ENCODE measurements at places on chromosomes 16 and 17. TPM values are rescaled to one million over a fixed set of nuclear protein-coding genes. Genes with fewer than 3 reads are reported as not detected.

- H3K27ac ChIP-seq, result no peak overlapping the region
- no peak overlapping the region for H3K4me3 ChIP-seq
- H3K4me1 ChIP-seq, result peaks cover 4% of the 10 kb centered on the region
- no peaks in the 10 kb centered on the region for H3K36me3 ChIP-seq
These were observed 206.5 kb upstream of the CDH5 start for GRCh38 chr16:66159987-66160386.

The LDHD gene
- total RNA-seq, result 12.6 TPM

DNA sequence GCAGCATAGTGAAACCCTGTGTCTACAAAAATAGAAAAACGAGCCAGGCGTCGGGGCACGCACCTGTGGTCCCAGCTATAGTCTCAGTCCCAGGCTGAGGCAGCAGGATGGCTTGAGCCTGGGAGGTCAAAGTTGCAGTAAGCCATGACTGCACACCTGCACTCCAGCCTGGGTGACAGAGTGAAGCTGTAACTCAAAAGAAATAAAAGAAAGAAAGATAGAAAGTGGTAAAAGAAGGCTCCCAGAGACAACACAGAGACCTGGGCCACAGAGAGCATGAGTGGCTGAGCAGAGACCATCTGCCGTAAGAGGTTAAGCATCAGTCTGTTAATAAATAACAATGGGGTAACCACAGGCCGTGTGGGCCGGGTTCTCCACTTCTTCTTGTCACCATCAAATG lies 15.3 kb upstream of the HEXD start:
- no peak overlapping the region for H3K27ac ChIP-seq
- DNase-seq, result no peak
- no peaks in the 10 kb centered on the region for H3K4me1 ChIP-seq
- no peak overlapping the region for H3K4me3 ChIP-seq
- peaks cover 11% of the 10 kb centered on the region for H3K36me3 ChIP-seq

The TPPP3 gene
- total RNA-seq, result 0.74 TPM

The KRT27 gene
- not detected for total RNA-seq

DNA sequence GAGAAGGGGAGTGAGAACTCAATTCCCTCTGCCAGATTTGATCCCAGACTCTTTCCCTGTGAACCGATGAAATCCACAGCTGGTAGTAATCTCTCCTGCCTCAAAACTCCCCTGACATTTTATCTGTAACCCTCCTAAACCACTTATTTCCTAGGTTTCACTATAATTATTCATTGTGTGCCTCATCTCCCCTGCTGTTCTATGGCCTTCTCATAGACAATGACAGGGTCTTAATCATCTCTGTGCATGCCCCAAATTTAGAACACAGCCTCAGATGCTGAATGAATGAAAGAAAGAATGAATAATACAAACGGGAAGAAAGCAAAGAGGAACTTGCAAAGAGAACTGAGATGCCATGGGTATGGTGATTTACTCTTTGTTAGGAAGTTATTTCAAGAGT lies 451.1 kb downstream of the HS3ST3B1 start:
- no peak overlapping the region for H3K4me3 ChIP-seq
- H3K27me3 ChIP-seq, result no peaks in the 10 kb centered on the region
- peaks cover 5% of the 10 kb centered on the region for H3K36me3 ChIP-seq
- H3K27ac ChIP-seq, result no peak overlapping the region

The C16orf54 gene
- total RNA-seq, result 0.14 TPM

The CRYBA1 gene
- not detected for total RNA-seq

The CSF3 gene
- not detected for total RNA-seq

GRCh38 chr17:34384822-34385605 lies 22.0 kb upstream of the CCL1 start:
- H3K27ac ChIP-seq, result no peak overlapping the region
- H3K4me1 ChIP-seq, result no peaks in the 10 kb centered on the region
- DNase-seq, result no peak
- H3K27me3 ChIP-seq, result peaks cover 18% of the 10 kb centered on the region

- no peaks in the 10 kb centered on the region for H3K36me3 ChIP-seq
- H3K27me3 ChIP-seq, result no peaks in the 10 kb centered on the region
- DNase-seq, result peak; percentile 64
- no peaks in the 10 kb centered on the region for H3K4me1 ChIP-seq
- H3K4me3 ChIP-seq, result no peak overlapping the region
- no peak overlapping the region for H3K27ac ChIP-seq
These were observed 23.4 kb downstream of the MYH8 start for GRCh38 chr17:10398352-10398751.

GRCh38 chr16:10889855-10890254 lies 12.9 kb downstream of the CIITA start:
- no peak overlapping the region for H3K27ac ChIP-seq
- DNase-seq, result no peak
- H3K27me3 ChIP-seq, result no peaks in the 10 kb centered on the region
- H3K4me3 ChIP-seq, result no peak overlapping the region
- peaks cover under 1% of the 10 kb centered on the region for H3K4me1 ChIP-seq

The CWC25 gene
- total RNA-seq, result 17.1 TPM

- H3K4me3 ChIP-seq, result no peak overlapping the region
- no peak overlapping the region for H3K27ac ChIP-seq
- peaks cover 77% of the 10 kb centered on the region for H3K4me1 ChIP-seq
- DNase-seq, result no peak
- peaks cover 2% of the 10 kb centered on the region for H3K27me3 ChIP-seq
- H3K36me3 ChIP-seq, result no peaks in the 10 kb centered on the region
These were observed 338.2 kb downstream of the SNX29 start for GRCh38 chr16:12314653-12315185.

DNA sequence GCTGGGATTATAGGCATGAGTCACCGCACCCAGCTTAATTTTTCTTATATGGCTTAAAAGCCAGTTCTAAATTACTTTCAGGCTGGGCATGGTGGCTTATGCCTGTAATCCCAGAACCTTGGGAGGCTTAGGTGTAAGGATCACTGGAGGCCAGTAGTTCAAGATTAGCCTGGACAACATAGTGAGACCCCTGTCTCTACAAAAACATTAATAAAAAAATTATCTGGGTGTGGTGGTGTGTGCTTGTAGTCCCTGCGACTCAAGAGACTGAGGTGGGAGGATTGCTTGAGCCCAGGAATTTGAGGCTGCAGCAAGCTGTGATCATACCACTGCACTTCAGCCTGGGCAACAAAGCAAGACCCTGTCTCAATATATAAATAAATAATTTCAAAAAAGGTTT lies 10.8 kb upstream of the SMARCD2 start:
- H3K27me3 ChIP-seq, result peaks cover 73% of the 10 kb centered on the region
- no peak overlapping the region for H3K27ac ChIP-seq
- DNase-seq, result no peak
- no peak overlapping the region for H3K4me3 ChIP-seq

Measured in WTC11 (cell line).